Daoy (cell line): ENCODE measurements at places on chromosomes 16 and 17. TPM values are rescaled to one million over a fixed set of nuclear protein-coding genes. Genes with fewer than 3 reads are reported as not detected.

DNA sequence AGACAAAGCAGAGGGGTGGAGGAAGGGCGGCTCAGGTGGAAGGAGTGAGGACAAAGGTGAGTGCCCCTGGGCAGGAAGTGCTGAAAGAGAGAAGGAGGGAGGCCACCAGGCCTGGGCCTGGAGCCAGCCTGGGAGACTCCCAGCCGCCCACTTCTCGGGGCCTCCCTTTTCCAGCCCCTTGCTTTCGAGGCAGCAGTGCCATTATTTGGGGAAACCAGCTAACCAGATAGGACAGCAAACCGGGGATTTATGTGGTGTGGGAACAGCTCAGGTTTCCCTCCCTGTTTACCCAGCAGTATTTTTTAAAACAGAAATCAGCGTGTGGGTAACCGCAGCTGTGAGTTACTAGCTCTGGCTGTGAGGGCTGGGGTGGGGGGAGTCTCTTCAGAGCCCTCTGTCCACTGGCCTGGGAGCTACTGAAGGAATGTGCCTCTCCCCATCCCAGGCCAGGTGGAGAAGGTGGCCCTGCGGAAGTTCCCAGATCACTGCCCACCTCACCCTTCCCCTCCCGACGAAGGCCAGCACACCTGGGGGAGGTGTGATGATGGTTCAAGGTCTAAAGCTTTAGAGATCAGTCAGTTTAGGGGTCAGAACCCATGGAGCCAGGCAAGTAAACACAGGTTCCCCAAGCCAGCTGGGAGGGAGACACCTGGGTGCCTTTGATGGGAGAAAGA is 8.4 kb upstream of the MEOX1 start:
- peak; percentile 89 for DNase-seq

- DNase-seq: peak; percentile 81
These were observed 53.7 kb upstream of the ETV4 start for GRCh38 chr17:43599835-43600234.

GRCh38 chr16:85600530-85601271 is 12.4 kb upstream of the GSE1 start:
- no peak for DNase-seq

FAM171A2 gene
- 3.0 and 3.4 TPM in 2 replicates for total RNA-seq

C1QL1 gene
- 1.2 and 4.9 TPM in 2 replicates for total RNA-seq
